ENCODE measurements at places on chromosomes 5 and 9. TPM values are rescaled to one million over a fixed set of nuclear protein-coding genes. Genes with fewer than 3 reads are reported as not detected.

Gene DNAJC25
- total RNA-seq: 12.2 TPM

Gene SLC36A3
- total RNA-seq: not detected

Gene ACTBL2
- total RNA-seq: not detected

Gene SPATA9
- total RNA-seq: not detected

Gene FAM169A
- total RNA-seq: 1.2 TPM

Gene C5orf58
- total RNA-seq: not detected

Gene QSOX2
- total RNA-seq: 12.6 TPM

Gene PCDHB16
- total RNA-seq: 4.9 TPM

Gene OR1L8
- 0.17 TPM for total RNA-seq

Gene PCDHA10
- 0.30 TPM for total RNA-seq

Gene TAF1L
- not detected for total RNA-seq

Gene REEP2
- total RNA-seq: 0.43 TPM

Gene FIBCD1
- total RNA-seq: 0.30 TPM

Gene DNAI1
- 25.0 TPM for total RNA-seq

Gene FOXD4
- 0.54 TPM for total RNA-seq

Gene LCN15
- not detected for total RNA-seq

Gene OCLN
- 87.7 TPM for total RNA-seq

Gene DBH
- total RNA-seq: not detected

Gene TSSK1B
- 0.09 TPM for total RNA-seq

Gene FABP6
- 12.2 TPM for total RNA-seq

Gene HSD17B3
- not detected for total RNA-seq

Gene PCDHB6
- total RNA-seq: 0.77 TPM

Gene BRINP1
- total RNA-seq: 0.72 TPM

Gene NUTM2G
- total RNA-seq: not detected

Gene PCDHA5
- total RNA-seq: 1.4 TPM

Gene NDUFS4
- total RNA-seq: 53.2 TPM

Gene IFNK
- total RNA-seq: not detected

Gene HRH2
- total RNA-seq: 3.8 TPM

Gene NMUR2
- total RNA-seq: 0.37 TPM

Gene FAM221B
- 0.15 TPM for total RNA-seq

Gene ECM2
- total RNA-seq: 2.1 TPM

Gene PCDHGA7
- 2.3 TPM for total RNA-seq

Gene CEMIP2
- total RNA-seq: 230 TPM

Gene FRRS1L
- total RNA-seq: 0.06 TPM

Gene TOR1A
- 33.5 TPM for total RNA-seq

Gene DNM1
- total RNA-seq: 17.8 TPM

Gene SLC12A2
- total RNA-seq: 27.5 TPM

Gene LEAP2
- total RNA-seq: 1.0 TPM

Gene CARD9
- 24.2 TPM for total RNA-seq

Gene APBA1
- total RNA-seq: 4.3 TPM

Gene GRAMD2B
- 17.0 TPM for total RNA-seq
